Activated CD4-positive, alpha-beta T cell treated with anti-CD3 and anti-CD28 coated beads for 24 hours (primary cell): ENCODE measurements at places on chromosomes 6 and 20.

GRCh38 chr6:140774080-140774505 is 1358.6 kb upstream of the GJE1 start:
- no peak for DNase-seq

DNA sequence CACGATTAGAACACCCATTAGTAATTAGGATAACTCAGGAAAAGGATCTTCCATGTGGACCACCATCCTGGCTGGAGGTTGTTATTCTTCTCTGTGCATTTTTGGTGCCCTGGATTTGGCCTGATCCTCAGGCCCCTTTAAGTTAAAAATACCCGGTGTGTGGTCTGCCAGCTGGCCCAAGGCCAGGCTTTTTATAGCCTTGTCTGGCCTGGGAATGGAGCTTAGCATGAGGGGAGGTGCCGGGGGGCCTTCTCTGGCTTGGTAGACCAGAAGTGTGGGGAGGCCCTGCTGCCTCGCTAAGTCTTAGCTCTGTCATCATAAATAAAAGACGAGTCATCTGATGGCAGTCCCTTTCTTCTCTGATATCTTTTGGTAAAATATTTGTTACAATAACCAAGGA is 71.4 kb downstream of the ARID1B start:
- DNase-seq: no peak

- DNase-seq: no peak
These were observed 5.5 kb downstream of the SLC32A1 start for GRCh38 chr20:38729767-38730166.

- no peak for DNase-seq
These were observed 106.9 kb downstream of the TBX18 start for GRCh38 chr6:84657486-84657885.

DNA sequence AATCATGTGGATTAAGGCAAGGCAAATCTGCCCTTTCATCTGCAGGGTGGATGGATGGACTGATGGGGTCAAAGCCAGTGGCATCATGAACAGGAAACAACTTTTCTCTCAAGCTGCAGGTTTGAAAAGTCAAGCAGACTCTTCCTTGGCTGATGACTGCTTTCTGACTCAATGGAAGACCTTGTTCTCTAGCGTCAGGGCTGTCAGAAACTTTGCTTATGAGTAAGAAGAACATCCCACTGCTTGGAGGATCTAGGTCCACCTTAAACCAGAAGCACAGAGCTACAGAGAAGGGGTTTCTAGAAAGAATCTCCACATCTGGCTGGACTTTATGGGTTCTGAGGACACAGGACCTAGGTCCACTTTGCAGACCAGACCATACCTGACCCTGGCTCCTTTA is 36.3 kb upstream of the CST5 start:
- no peak for DNase-seq

DNA sequence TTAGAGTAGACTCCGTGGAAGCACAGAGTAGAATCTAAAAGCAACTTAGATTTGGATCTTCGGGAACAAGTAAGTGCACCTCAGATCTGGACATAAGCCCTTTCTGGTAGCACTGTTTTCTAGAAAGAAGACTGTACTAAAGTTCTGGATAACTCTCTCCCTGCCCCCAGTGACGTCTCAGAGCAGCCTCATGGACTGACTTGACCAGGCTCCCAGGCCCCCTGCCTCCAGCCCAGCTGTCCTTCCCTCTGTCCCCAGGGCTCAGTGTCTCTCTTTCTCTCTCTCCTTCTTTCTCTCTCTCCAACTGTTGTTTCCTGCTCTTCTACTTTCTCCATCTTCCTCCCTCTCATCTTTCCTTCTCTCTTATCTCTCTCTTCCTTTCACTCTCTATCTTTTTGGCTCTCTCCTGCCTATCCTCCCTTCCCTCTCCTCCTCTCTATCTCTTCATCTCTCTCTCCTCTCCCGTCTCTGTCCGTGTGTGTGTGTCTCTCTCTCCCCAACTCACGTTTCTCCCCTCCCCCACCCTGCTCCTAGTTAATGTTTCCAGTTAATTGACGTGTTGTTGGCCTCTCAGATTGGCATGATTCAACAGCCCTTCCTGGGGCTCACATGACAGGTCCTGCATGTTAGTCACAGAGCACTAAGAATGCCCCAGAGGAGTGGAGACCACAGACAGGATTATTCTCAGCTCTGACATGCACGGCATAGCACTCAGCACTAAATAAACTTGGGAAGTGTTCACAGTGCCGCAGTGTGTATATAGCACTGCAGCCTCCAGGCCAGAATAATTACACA is 180.4 kb upstream of the FOXQ1 start:
- no peak for DNase-seq

- DNase-seq: no peak
These were observed 22.1 kb upstream of the POM121L2 start for GRCh38 chr6:27334141-27334540.

DNA sequence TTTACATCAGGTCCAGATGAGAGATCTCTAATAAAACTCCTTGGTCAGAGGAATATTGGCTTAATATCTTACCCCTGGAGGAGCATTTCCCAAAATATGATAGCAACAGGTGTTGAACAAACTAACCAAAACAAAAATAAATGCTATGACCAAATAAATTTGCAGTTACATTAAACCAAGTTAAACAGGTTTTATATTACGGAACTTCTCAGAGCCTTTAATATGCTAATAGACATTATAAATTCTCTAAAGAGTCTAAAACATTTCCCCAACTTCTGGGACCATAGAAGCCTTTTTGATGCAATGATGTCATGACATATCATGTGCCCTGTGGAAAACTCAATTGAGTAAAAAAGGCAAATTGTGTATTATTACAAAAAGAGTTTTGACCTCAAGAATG is 90.9 kb upstream of the ARMC2 start:
- DNase-seq: no peak

DNA sequence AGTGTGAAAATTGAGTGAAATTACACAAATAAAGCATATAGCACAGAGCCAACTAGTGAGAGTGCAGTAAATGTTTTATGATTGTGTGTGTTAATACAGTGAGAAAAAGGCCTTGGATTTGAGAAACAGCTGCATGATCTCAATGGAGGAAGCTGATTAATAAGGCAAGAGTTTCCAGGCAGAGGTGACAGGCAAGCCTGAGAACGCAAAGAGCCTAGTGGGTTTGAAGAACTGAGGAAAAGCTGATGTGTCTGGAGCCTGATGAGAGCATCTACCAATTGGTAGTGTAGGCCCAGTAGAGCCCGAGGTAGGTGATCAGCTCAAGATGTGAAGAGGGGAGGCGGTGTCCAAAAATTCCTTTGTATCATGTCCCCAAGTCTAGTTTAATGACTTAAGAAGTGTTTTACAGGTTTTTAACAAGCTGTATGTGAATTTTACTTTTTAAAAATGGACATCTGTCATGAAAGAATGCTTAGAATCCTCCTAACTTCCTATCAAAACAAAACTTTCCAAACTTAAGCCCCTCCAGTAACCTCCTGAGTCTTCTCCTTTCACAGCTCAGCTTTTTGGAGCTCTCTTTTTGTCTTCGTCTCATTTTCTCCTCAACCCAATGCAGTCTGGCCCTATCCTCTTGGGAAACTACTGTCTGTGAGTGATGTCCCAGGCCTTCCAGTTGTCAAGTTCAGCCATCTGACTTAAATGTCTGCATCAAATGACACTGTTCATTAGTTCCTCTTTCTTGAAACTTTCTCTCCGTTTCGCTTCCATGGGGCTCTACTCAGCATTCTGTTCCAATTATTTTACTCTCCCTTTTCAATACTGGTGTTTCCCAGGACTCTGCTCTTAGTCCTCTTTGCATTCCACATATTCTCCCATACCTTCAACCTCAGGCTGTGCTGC is 1.2 kb downstream of the CDC40 start:
- DNase-seq: no peak

GRCh38 chr6:51989789-51990188 is 97.6 kb downstream of the PKHD1 start:
- no peak for DNase-seq

DNA sequence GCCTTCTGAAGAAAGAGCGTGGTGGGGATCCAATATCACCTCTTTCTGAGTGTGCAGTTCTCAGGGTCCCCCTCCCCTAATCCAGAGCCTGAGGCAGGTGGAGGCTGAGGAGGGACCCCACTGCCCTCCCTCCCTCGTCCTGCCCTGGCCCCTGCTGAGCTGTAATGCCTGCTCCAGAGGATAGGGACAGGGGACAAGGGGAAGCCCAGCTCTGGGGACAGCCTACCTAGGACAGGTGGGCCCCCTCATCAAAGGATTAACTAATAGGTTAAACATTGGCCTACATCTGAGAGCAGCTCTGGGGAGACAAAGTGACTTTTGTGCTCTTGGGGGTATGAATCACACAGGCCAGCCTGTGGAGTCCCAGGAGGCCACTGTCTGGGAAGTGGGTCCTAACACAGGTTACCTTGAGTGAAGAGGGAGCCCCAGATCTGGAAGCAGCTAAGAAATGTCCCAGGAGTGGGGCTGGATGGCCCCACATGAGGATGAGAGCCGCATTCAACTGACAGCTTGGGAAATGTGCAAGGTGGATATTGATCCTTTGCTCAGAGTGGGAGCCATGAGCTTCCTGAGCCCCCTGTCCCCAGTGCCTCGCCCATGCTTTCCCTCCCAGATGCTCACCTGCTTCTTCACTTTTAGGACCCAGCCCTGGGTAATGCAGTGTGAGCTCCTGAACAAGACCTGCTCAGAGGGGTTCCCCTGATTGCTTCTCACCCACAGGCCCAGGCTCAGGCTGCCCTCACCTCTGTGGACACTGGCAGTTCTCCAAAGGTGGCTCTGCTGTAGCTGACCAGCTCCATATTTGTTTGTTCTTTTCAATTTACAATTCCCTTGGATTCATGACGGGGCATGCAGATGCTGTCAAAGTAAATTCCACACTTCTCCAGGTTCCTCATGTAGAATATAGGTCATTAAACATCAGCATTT is 17.8 kb upstream of the CST9L start:
- DNase-seq: no peak

- DNase-seq: no peak
These were observed 154.0 kb upstream of the PLN start for GRCh38 chr6:118394106-118394505.

- DNase-seq: no peak
These were observed 127.6 kb upstream of the TFAP2D start for GRCh38 chr6:50585441-50586330.

DNA sequence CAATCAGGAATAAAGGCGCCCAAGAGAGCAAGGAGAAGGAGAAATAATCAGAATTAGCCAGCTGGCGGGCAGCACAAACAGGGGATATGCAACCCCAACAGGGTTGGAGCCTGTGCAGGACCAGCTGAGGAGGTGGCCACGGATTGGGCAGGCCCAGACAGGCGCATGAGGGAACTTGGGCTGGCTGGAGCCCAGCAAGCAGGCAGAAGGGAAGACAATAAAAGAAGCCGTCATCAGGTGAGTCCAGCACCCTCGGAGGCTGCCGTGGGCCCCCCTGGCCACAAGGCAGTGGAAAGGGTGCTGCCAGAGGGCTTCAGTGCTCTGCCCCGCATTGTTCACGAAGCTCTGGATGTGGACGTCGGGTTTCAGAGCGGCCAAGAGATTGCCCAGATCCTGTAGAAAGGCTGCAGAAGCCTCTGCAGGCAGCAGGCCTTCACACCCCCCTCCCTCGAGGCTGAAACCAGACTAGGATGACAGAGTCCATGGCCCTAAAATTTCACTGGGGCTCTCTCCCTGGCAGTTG is 28.4 kb upstream of the MAFB start:
- no peak for DNase-seq

GRCh38 chr6:50257322-50257721 is 207.6 kb upstream of the DEFB112 start:
- no peak for DNase-seq

GRCh38 chr6:138253731-138254130 is 35.4 kb upstream of the PBOV1 start:
- DNase-seq: no peak

DNA sequence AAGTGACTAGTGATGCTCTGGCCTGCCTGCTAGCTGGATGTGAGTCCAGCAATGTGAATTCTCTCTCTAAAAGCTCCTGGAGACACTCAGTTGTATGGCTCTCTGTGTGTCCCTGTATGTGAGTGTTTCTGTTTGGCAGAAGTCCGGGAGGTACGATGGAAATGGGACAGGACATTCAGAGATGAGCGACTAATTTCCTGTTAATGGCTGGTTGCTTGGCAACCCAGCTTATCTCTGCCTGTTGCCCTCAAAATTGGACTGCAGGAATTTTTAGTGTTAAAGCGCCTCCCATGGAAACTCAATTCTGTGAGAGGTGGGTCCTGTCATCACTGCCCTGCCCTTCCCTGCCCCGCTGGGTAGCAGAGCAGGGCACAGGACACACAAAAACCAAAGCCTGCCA is 136.8 kb upstream of the LRFN2 start:
- no peak for DNase-seq

- no peak for DNase-seq
These were observed 15.6 kb upstream of the NOL4L start for GRCh38 chr20:32600681-32601237.

DNA sequence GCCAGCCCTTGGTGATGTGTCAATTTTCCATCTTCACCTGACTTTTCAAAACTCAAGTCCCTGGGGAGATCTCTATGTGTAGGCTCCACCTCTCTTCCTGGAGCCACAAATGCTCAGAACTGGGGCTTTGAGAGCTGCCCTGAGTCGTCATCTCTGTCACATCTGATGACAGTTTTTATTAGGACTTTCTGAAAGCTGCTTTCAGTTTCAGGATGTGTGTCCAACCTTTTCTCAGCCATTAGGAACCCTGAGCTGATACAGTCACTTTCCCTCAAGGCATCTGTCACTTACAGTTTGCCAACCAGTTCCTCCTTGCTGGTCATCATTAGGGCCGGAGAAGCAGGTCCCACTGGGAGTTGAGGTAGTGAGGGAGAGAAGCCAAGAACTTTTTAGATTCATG is 365.9 kb upstream of the CHD6 start:
- DNase-seq: no peak

DNA sequence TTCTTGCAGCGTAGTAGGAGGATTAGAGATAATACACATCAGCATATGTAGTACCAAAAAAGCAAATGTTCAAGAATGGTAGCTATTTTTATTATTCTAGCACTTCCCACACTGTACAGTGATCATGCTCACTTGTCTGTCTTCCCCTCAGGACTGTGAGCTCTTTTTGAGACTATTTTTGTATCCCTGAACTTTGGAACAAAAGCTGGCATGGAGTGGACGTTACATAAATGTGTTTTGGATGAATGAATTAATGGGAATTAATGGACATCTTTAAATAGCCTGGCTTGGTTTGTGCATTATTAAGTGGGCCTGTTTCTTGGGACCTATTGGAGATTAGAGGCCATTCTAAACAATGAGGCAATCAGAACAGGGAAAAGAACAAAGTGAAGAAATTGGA is 243.7 kb downstream of the CD83 start:
- DNase-seq: no peak

DNA sequence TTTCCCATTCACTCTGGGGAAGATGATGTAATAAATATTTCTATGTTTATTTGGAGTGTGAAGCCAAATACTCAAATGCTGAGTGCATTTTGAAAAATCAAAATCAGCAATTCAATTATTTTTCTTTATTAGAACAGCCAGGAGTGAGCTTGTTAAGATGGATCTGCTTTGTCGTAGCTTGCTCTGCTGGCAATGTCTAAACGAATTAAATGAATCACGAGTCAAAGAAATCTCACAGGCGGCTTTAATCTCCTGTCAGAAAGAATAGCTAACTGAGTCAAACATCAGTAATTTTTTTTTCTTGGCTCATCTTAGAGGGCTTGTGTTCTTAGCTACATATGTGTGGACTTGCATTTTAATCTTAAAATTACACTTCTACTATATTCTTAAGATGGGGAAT is 100.2 kb upstream of the HMGN3 start:
- no peak for DNase-seq

- DNase-seq: peak; percentile 53
These were observed 764 bp downstream of the BAG6 start for GRCh38 chr6:31651602-31652191.

- DNase-seq: no peak
These were observed 2.6 kb downstream of the PHF20 start for GRCh38 chr20:35774391-35774790.

GRCh38 chr6:168584249-168584648 is 143.3 kb downstream of the SMOC2 start:
- DNase-seq: no peak
